ENCODE measurements at places on chromosomes 1 and 21.
A peak's percentile ranks its signal among the peaks of the same experiment; 100 is the strongest.

- peak; percentile 83 for DNase-seq
- H3K4me3 ChIP-seq, result peak overlapping the region; percentile 1
- peaks cover 2% of the 10 kb centered on the region for H3K27me3 ChIP-seq
- H3K4me1 ChIP-seq, result peaks cover 20% of the 10 kb centered on the region
- H3K27ac ChIP-seq, result peak overlapping the region; percentile 15
These were observed 6.5 kb upstream of the PADI2 start for GRCh38 chr1:17125756-17126237.

- H3K36me3 ChIP-seq, result peaks cover 2% of the 10 kb centered on the region
- peak overlapping the region; percentile 58 for H3K4me3 ChIP-seq
- no peak for DNase-seq
These were observed 333 bp upstream of the CHAF1B start for GRCh38 chr21:36384885-36385232.

DNA sequence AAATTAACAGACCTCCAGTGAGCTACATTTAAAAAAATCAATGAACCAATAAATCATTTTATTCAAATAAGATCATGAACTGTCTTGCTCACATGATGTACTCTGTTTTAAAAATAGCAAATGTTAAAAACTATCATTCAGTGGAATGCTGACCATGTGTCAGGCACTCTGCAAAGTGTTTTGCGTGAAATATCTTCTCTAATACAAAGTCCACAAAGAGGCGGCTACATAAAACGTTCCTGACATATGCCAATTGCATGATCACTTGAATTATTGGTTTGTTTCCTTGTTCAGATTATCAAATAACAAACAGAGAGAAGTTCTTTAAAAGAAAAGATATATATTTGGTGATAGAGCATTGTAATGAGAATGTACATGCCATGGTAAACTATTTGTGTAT, 10.7 kb downstream of the FMO2 start:
- no peaks in the 10 kb centered on the region for H3K27me3 ChIP-seq
- DNase-seq, result no peak
- no peak overlapping the region for H3K4me3 ChIP-seq
- no peaks in the 10 kb centered on the region for H3K4me1 ChIP-seq

- H3K27ac ChIP-seq, result peak overlapping the region; percentile 41
- H3K27me3 ChIP-seq, result no peaks in the 10 kb centered on the region
- no peak overlapping the region for H3K4me3 ChIP-seq
These were observed 18.3 kb downstream of the DEGS1 start for GRCh38 chr1:224201383-224201782.
